ENCODE measurements at places on chromosomes 3 and 15.

DNA sequence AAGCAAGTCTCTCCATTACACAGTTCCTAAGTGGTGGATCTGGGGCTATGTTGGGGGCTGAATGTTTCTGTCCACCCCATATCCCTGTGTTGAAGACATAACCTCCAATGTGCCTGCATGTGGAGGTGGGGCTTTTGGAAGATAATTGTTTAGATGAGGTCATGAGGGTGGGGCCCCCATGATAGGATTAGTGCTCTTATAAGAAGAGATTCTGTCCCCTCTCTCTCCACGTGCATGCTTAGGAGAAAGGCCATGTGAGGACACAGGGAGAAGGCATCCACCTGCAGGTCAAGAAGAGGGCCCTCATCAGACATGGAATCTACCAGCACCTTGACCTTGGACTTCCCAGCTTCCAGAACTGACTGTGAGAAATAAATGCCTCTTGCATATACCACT lies 231.0 kb upstream of the CHRNA7 start:
- DNase-seq: no peak

DNA sequence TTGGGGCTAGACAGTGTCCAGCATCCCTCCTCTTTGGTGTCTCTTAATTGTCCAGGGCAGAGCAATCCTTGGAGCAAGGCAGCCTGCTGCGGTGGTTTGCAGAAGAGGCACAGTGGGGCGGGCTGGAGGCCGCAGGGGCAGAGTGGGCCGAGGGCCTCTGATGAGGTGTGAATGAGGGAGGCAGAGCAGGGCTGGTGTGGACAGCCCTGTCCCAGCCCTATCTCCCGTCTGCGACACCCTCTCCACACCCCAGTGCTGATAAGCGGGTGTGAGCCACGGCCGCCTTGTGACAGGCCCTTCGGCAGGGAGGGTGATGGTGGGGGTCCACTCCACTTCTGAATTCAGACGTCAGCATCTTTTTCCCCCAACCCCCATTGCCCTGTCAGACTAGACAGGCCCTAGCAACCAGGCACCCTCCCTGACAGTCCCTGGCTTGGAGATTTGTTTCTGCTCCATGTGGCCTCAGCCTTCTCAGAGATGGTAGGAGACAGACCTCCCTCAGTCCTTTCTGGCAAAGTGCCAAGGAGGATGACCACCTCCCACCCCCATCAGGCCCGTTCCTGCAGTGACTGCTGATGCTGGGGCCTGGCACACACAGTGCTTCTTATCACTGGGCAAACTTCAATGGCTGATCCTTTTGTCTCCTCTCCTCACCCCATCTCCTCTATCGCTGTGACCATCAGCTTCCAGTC lies 37.3 kb downstream of the EXOG start:
- DNase-seq: no peak

DNA sequence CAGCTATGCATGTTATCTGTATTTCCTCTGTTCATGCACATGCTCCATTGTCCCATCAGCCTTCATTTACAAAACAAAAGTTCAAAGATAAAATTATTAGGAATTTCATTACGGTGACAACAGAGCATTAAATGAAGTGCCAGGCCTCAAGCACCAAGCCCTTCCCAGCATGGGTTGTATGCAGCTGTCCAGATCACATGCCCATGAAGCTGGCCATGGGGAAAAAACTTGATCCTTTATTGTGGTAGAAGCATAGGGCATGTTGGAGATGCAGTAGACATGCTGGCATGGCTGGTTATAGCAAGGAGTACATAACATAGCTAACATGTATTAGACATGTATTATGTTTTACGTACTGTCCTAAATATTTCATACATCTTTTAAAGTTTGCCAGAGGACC lies 4.1 kb upstream of the THRB start:
- no peak for DNase-seq

DNA sequence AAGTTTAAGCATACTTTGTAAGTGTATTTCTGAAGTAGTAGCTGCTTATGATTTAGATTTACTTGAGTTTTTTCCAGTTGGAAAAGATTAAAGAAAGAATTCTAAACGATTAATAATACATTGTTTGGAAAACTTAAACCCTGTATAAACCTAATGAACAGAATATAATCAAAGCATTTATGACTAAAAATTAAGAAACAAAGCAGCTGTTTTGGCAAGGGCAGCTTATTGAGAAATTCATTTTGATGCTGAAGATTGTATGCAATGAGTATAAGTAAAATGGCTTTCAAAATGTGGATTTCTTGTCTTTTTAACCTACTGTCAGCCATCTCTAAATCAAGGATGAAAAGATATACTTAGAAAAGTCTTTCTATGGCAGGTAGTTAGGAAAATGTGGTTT lies 140.2 kb downstream of the POLQ start:
- no peak for DNase-seq

GRCh38 chr15:62782071-62782841 lies 260.3 kb upstream of the TPM1 start:
- peak; percentile 78 for DNase-seq

- peak; percentile 25 for DNase-seq
Observed at GRCh38 chr3:140816372-140817195, 125.1 kb upstream of the SLC25A36 start.

- peak; percentile 71 for DNase-seq
Observed at GRCh38 chr15:77118882-77119321, 48.0 kb upstream of the TSPAN3 start.

DNA sequence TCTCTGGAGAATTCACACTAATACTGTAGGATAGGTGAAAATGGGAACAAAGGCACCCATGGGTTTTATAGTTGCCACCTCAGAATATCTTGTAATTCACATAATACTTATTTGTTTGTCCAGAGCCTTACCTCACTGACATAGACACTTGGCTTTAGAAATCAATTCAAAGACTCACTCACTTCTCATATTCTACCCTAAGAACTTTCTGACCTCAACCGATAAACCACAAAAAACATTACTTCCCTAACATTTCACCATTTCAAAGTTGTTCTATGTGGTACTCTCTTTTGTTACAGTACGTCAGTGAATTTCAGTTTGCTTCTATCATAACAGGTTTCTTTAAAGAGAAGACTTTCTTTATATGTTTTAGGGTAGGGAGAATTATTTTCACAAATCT lies 359.3 kb downstream of the IGSF11 start:
- no peak for DNase-seq

GRCh38 chr3:107323723-107324122 lies 53.5 kb upstream of the CCDC54 start:
- no peak for DNase-seq
